D721Med (cell line): ENCODE measurements at places on chromosomes 4 and X.

DNA sequence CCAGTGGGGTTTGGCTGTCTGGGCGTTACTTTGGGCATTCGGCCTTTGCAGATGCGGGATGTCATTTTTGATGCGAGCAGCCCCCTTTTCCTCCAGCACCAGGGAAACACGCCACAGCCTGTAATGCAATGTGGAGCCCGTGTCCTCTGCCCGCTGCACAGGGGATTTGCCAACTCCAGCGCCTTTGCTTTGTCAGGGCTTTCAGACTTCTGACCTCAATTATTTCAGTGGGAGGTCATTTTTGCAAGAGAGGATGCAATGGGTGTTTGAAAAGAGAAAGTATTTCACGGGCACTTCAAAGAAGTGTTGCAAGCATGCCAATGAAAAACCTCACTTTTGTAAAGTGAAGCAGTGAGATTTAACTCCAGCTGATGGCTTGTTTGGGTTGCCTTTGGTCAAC, 11.5 kb downstream of the CLCN4 start:
- DNase-seq: no peak

- DNase-seq: no peak
These were observed 442.9 kb downstream of the TLL1 start for GRCh38 chr4:166315721-166316467.

GRCh38 chr4:56656346-56656643, 24.8 kb downstream of the HOPX start:
- no peak for DNase-seq

- DNase-seq: no peak
These were observed 342.6 kb upstream of the VCX start for GRCh38 chrX:7500386-7500785.

GRCh38 chr4:17203797-17204196, 305.4 kb upstream of the LDB2 start:
- no peak for DNase-seq

- no peak for DNase-seq
These were observed 434.7 kb downstream of the PACRGL start for GRCh38 chr4:21134994-21135393.

- DNase-seq: no peak
These were observed 88.2 kb downstream of the ADGRA3 start for GRCh38 chr4:22427675-22428074.

GRCh38 chrX:38987198-38987651, 186.0 kb downstream of the MID1IP1 start:
- DNase-seq: no peak

- DNase-seq: no peak
These were observed 2.3 kb upstream of the ADAMTS3 start for GRCh38 chr4:72571337-72571736.

- no peak for DNase-seq
These were observed 75.0 kb downstream of the LRBA start for GRCh38 chr4:150940123-150940522.

DNA sequence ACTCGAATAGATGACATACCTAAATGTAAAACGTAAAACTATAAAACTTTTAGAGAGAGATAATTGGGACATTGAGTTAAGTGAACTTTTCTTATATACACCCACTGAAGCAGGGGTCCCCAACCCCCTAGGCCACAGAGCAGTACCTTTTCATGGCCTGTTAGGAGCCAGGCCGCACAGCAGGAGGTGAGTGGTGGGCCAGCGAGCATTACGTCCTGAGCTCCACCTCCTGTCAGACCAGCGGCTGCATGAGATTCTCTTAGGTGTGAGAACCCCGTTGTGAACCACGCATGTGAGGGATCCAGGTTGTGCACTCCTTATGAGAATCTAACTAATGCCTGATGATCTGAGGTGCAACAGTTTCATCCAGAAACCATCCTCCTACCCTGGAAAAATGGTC, 114.8 kb downstream of the HMX1 start:
- no peak for DNase-seq

- DNase-seq: no peak
These were observed 50.0 kb downstream of the RTL5 start for GRCh38 chrX:72081605-72082320.

GRCh38 chrX:110401135-110401534, 42.5 kb downstream of the RTL9 start:
- no peak for DNase-seq

GRCh38 chr4:52057196-52057595, 6.1 kb downstream of the SPATA18 start:
- DNase-seq: no peak
